ENCODE measurements at places on chromosomes 3 and 15.

GRCh38 chr3:66133050-66133757 is 87.6 kb upstream of the SLC25A26 start:
- DNase-seq, result no peak

DNA sequence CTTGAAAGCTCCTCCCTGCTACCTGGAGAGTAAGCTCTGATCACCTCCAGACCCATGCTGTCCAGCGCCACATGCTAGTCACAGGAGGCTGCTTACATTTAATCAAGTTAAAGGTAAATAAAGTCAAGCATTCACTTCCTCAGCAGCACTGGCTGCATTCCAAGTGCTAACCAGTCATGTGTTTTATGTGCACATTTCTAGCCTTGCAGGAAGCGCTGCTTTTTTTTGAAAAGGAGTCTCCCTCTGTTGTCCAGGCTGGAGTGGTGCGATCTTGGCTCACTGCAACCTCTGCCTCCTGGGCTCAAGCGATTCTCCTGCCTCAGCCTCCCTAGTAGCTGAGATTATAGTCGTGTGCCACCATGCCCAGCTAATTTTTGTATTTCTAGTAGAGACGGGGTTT is 279.2 kb downstream of the GABRG3 start:
- no peak for DNase-seq

- no peak for DNase-seq
Measured at GRCh38 chr3:188573956-188574355, 420.0 kb downstream of the LPP start.

DNA sequence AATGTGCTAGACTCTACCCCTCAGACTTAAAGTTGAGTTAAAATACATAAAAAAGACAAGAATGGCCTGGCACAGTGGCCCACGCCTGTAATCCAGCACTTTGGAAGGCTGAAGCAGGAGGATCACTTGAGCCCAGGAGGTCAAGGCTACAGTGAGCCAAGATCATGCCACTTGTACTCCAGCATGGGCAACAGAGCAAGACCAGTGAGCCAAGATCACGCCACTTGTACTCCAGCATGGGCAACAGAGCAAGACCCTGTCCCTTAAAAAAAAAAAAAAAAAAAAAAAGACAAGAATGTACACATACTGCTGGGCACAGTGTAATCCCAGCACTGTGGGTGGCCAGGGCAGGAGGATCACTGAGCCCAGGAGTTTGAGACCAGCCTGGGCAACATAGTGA is 17.4 kb downstream of the DIS3L start:
- no peak for DNase-seq

GRCh38 chr3:8301977-8302735 is 199.5 kb upstream of the LMCD1 start:
- no peak for DNase-seq

GRCh38 chr15:62519900-62520299 is 354.8 kb upstream of the C2CD4B start:
- peak; percentile 27 for DNase-seq

GRCh38 chr3:156160647-156161046 is 40.3 kb downstream of the KCNAB1 start:
- DNase-seq, result no peak

DNA sequence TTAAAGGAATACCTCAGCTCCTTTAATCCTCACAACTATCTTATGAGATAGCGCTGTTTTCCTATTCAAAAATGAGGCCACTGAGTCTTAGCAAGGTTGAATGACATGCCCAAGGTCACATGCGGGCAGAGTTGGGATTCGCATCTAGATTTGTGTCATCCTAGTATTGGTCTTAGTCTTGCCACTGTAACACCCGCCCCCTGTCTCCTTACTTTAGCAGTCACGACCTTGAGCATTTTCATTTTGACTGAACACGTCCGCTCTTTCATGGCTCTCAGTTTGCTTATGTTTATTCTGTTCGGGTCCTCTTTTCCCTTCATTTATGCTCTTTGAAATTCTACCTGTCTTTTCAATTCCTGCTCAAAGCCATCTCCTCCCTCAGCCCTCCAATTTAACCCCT is 112.5 kb upstream of the CADPS start:
- no peak for DNase-seq

DNA sequence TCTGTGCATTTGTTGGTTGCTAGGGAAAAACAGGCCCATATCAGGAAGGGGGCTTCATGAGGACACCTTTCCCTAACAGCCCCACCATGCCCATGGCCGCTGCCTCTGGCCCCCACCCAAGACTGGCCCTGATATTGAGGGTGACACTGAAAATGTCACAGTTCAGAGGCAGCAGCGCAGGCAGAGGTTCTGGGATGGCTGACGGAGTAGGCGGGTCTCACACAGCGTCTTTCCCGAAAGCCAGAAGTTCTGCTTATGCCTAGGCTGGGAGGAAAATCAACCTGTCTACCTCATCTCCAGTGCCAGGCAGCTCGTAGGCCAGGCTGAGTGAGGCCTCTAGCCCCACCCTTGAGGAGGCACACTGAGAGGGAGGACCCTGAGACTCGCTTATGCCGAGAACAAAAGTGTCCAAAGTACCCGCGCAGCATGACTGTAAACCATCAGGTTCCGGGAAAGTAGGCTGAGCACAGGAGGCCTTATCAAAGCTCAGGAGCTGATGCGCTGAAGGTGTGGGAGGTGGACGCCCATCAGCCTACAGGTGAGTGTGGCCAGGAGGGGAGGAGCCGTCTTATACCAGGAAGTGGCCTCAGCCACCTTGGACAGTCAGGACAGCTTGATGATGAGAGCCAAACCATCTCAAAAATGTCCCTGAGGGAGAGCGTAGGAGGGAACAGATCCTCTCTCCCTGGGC is 27.5 kb downstream of the GRAMD2A start:
- no peak for DNase-seq

- DNase-seq, result no peak
Measured at GRCh38 chr15:93467337-93467736, 378.3 kb upstream of the RGMA start.

GRCh38 chr15:99264125-99264524 is 12.8 kb downstream of the LRRC28 start:
- DNase-seq, result no peak

GRCh38 chr3:46296826-46297225 is 54.6 kb downstream of the CCR3 start:
- DNase-seq, result no peak

DNA sequence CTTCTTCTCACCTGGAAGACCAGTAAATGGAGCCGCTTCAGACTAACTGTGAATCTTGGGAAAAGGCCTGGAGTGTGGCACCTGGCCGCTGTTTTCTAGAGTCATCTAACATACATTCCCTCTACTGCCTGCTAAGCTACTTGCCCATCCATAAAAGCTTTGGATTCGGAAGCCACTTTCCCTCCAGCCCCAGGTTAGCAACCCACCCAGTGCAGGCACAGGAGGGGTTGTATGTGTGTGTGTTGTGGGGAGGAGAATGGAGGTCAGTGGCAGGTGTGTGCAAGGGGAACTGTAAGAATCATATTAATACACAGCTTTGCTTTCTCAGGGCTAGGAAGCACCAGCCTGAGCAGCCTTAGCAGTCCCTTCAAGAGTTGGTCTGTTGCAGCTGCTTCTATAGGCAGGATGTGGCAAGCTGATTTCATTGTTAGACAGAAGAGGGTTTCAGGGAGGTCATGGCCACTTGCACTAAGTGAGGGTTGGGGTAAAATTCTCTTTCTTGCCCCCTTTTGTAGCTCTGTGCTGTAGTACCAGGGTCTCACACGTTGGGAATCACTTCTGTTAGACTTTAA is 8.9 kb downstream of the NSUN3 start:
- no peak for DNase-seq

GRCh38 chr3:142852009-142852408 is 36.9 kb downstream of the PCOLCE2 start:
- DNase-seq, result no peak

GRCh38 chr3:197592361-197593045 is 36.7 kb upstream of the BDH1 start:
- DNase-seq, result peak; percentile 42

- peak; percentile 67 for DNase-seq
Measured at GRCh38 chr3:150737874-150738679, 24.9 kb downstream of the SIAH2 start.

GRCh38 chr3:88013592-88013991 is 45.2 kb downstream of the CGGBP1 start:
- no peak for DNase-seq

DNA sequence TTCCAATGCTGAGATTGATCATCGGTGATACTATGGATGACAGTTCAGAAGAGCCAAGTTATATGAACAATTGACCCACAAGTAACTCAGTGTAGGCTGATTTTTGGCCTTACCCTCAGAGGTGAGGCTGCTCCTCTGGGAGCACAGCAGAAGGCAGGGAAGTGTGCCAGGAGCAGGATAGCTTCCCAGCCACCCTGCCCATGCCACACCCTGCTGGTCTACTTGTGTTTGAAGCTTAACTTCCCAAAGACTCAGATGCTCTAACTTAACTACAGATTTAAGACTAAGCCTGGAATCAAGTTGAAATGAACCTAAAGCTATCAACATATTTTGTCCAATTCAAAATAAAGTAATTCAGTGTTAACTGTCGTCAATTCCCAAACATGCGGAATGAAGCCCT is 77.5 kb downstream of the BOC start:
- DNase-seq, result no peak

GRCh38 chr3:99620077-99620767 is 18.2 kb upstream of the COL8A1 start:
- DNase-seq, result no peak

DNA sequence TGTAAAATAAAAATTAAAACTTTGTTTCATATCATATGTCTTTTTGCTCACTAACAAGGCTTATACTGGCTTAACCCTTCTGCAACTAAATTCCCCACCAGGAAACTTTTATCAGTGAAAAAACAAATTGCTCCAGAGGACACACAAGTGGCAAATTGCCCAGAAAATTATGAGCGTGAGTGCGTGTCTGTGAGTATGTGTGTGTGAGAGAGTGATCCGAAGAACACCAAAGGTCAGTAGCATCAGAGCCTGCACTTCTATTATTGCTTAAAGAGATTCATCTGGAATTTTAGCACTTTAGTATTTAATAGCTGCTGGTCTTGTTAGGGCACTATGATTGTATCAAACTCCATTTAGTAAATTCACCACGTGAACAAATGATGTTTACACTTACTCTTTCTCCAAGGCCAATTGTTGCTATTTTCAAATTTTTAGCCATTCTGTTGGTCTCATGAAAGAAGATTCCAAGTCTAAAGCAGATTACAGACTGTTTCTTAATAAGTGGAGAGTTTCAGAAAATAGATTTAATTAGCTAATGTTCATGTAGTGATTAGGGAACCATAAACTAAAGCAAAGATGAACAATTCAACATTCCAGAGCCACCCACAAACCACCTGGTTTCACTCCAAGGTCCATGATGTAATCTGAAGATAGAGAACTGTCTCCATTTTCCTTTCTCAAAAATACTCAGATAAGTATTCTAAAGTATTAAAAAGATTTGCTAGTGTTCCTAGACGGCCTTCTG is 91.1 kb upstream of the IL12A start:
- DNase-seq, result no peak

DNA sequence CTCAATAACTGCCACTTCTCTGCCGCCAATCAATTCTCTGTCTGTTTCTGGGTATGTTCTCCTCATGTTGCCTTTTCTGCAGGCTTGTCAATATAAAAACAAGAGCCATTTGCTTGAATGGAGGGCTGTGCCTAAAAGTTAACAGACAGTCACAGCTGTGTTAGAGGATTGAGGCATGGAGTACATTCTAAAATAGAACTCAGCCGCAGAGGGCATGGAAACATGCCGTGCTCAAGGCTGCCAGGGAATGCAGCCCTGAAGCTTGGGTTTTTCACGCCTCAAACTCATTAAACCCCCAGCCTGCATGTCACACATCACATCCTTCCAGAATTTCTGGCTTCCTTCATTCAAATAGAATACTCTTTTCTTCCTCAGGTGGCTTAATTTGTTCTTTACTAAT is 166.6 kb downstream of the TPRG1 start:
- no peak for DNase-seq

GRCh38 chr3:127096256-127097071 is 96.5 kb upstream of the PRR23E start:
- no peak for DNase-seq

DNA sequence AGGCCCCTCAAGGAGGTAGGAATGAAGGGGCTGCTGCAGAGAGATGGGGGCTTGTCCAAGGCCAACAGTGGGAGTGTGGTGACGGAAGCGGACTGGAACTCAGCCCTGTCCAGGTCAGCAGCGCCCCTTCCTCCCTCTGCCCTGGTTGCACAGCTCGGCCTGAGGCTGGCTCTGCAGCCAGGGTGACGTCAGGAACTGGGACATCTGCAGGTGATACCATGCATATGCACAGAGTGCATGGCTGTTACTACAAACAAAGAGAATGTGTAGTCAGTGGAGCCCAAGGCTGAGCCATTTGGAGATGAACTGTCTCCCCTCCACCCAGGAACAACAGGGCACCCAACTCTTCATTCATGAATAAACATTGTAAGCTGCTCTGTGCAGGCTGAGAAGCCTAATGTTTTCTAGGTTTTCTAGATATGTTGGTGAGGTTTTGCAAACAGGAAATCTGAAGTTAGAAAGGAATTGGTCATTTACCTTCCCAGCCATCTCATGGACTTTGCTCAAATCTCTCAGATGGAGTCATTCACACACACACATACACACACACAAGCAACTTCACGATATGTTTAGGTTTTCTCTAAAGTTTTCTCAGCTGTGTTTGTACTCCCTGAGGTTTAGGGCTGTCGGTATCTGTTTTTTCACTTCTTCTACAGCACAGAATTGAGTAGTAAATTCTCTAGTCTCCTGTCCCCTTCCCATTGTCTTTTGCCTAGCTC is 117.2 kb downstream of the TLE3 start:
- DNase-seq, result no peak

- no peak for DNase-seq
Measured at GRCh38 chr15:89724621-89725020, 26.4 kb downstream of the MESP1 start.

DNA sequence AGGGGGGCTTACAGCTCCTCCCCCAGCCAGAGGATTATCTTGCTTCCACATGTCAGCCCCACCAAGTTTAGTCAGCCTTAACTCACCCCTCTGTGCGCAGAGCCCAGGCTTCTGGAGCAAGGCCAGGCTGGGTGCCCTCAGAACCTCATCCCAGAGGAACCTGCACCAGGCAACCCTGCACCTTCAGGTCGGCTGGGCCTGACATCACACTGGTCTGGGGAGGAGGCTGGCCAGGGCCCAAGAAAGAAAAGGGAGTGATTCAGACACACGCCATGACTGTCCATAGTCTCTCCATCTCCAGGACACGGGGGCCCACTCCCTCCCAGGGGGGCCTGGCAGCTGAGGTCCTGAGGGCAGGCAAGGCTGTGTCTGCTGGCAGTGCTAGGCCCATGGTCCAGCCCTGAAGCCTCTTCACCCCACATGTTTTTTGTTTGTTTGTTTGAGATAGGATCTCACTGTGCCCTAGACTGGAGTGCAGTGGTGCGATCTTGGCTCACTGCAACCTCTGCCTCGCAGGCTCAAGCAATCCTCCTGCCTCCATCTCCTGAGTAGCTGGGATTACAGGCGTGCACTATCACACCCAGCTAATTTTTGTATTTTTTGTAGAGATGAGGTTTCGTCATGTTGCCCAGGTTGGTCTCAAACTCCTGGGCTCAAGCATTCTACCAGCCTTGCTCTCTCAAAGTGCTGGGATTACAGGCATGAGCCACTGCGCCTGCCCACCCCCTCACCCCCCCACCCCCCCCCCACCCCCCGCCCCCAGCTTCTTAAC is 11.1 kb downstream of the TNK2 start:
- DNase-seq, result no peak

- DNase-seq, result peak; percentile 57
Measured at GRCh38 chr3:50574444-50574831, 5.1 kb downstream of the HEMK1 start.

- DNase-seq, result no peak
Measured at GRCh38 chr3:123333401-123333800, 115.5 kb downstream of the ADCY5 start.
